GM13976 (cell line): ENCODE measurements at places on chromosomes 2 and 18.

- no peak for DNase-seq
Measured at GRCh38 chr18:56929886-56930285, 217.0 kb upstream of the BOD1L2 start.

DNA sequence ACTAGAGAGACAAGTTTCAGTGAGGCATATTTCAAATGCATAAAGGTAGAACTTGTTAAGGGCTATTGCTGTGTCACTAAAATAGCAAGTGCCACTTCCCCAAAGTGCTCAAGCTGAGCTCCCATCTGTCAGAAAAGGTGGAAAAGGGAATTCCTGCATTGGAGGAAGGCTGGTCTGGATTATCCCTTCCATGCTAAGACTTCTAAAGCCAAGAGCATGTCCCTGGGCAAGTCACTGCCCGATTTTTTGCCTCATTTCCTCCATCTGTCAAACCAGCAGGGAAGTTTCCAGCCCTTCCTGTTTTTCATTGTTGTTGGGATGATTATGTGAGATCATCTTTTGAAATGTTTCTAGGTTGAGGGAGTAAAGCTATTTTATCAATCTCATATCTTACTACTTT lies 175.5 kb downstream of the SETBP1 start:
- DNase-seq, result no peak

- DNase-seq, result no peak
Measured at GRCh38 chr2:217279556-217279955, 419.7 kb upstream of the TNP1 start.

DNA sequence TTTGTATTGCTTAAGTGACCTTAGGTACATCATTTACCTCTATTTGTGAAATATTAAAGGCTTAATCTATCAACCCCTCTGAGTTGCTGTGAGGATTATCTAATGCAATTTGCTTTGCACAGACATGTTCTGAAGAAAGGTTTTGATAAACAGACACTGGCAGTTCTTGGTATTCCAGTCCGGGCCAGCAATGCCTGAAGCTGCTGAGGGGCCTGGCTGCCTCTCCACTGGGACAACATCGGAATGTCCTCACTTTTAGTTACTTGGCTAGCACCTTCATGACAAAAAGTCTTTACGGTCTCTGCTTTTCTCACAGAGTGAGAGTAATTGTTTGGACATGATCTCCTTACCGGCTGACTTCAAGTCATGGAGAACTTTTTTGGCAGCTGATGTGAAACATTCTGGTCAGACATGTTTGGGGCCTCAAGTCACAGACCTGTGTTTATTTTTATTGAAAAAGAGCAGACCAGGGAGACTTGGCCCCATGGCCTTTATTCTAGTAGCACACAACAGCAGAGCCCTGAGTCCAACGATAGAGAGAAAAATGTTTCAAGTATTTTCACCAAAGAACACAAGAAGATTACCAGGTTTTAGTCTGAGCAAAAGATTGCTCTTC lies 1112.3 kb upstream of the FANCL start:
- DNase-seq, result no peak

- no peak for DNase-seq
Measured at GRCh38 chr18:27544206-27544605, 359.1 kb upstream of the CHST9 start.

DNA sequence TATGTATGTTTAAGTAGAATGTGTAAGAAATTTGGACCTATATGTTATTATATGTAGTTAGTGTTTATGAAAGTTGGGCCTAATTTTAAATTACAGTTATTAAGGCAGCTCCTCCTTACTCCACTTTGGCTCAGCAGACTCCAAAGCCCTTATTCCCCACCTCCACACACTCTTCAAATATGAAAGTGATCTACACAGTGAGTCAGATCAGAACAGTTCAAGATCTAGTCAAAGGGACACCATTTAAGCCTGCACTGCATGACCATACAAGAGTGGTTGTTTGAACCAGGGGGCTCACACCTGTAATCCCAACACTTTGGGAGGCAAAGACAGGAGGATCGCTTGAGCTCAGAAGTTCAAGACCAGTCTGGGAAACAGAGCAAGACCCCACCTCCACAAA lies 21.2 kb upstream of the PMAIP1 start:
- DNase-seq, result no peak
